HepG2 (cell line): ENCODE measurements at places on chromosomes 11 and 22. TPM values are rescaled to one million over a fixed set of nuclear protein-coding genes. Genes with fewer than 3 reads are reported as not detected.

DNA sequence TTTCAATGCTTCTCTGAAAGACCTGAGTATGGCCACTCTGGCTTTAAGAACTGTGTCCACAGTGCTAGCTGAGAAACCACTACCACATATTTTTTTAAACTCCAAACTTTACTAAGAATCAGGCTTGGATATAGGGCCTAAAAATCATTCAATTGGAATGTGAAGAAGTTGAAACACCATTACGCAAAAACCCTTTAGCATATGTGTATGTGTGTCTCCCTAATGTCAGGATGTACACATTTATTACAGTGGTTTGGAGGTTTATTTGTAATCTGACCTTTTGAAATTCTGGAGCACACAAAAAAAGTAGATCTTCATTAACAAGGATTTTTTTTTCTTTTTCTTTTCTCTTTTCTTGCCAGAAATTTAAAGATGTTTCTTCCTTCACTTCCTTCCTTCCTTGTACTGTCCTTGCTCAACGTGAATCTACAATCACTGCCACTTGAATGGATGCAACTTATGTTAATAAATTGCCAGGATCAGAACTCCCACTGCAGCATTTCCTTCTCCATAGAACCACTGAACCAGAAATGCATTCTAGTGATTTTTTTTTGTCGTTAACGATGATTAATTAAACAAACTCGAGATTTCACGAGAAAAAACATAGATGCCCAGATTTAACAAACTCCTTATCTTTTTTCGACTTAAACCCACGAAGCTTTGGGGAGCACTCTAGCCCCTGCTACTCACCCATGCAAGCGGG is 3.1 kb upstream of the ADM start:
- H3K27me3 ChIP-seq: no peaks in the 10 kb centered on the region; the same call in 2 of the 3 replicates
- H3K4me3 ChIP-seq: peak overlapping the region; percentile 82
- no peaks in the 10 kb centered on the region for H3K36me3 ChIP-seq
- H3K27ac ChIP-seq: peak overlapping the region; percentile 92
- no peak for DNase-seq

DNA sequence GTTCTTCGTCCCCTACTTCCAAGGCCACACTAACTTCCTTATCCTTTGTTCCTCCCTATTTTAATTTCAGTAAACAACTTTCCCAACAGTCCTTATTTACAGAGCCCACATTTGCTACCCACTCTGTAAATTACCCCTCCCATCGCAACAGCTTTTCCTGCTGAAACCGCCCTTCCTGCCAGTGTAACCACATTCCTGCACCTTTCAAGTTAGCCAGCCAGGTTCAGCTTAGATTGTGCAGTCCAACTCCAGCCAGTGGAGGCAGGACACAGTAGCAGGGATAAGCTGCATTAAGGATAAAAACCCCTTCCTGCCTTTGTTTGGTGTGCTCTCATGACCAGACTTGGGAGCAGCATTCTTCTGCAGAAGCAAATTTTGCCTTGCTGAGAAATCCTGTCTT is 768.3 kb upstream of the ARHGAP42 start:
- H3K4me3 ChIP-seq: no peak overlapping the region
- no peak overlapping the region for H3K27ac ChIP-seq
- no peak for DNase-seq

- DNase-seq: peak; percentile 14
- no peak overlapping the region for H3K4me3 ChIP-seq
- H3K36me3 ChIP-seq: 0 out of 3 replicates have a peak, but pooled peaks cover 6% of the 10 kb centered on the region
- no peaks in the 10 kb centered on the region for H3K27me3 ChIP-seq
- H3K27ac ChIP-seq: no peak overlapping the region
Measured at GRCh38 chr11:96188243-96189006, 154.6 kb downstream of the MAML2 start.

DNA sequence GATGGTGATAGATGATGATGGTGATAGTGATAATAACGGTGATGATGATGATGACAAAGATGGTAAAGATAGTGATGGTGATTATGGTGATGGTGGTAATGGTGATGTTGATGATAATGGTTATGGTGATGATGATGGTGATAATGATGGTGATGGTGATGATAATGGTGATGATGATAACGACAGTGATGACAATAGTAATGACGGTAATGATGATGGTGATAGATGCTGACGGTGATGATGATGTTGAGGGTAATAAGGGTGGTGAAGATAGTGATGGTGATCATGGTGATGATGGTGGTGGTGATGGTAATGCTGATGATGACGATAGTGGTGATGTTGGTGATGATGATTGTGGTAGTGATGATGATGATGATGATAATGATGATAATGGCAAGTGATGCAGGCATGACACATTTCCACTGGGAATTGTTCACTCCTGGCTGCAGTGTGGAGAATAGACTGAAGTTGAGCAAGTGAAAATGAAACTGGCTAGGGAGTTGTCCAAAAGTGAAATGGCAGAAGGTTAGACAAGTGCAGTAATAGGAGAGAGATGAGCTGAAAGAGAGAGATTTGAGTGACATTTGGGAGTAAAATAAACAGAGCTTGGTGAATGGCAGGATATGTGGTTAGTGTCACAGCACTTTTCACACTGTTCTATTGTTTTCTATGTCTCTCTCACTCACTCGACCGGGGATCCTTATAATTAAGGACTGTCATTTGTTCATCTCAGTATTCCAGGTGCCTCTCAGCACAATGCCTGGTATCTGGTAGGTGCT is 992.5 kb downstream of the OPCML start:
- no peak overlapping the region for H3K27ac ChIP-seq
- DNase-seq: no peak
- no peaks in the 10 kb centered on the region for H3K4me1 ChIP-seq
- H3K4me3 ChIP-seq: no peak overlapping the region

- H3K36me3 ChIP-seq: no peaks in the 10 kb centered on the region
- H3K27ac ChIP-seq: no peak overlapping the region
- H3K27me3 ChIP-seq: no peaks in the 10 kb centered on the region
- no peak for DNase-seq
- no peaks in the 10 kb centered on the region for H3K4me1 ChIP-seq
Measured at GRCh38 chr11:56905936-56906335, 82.8 kb upstream of the OR5AK2 start.

DNA sequence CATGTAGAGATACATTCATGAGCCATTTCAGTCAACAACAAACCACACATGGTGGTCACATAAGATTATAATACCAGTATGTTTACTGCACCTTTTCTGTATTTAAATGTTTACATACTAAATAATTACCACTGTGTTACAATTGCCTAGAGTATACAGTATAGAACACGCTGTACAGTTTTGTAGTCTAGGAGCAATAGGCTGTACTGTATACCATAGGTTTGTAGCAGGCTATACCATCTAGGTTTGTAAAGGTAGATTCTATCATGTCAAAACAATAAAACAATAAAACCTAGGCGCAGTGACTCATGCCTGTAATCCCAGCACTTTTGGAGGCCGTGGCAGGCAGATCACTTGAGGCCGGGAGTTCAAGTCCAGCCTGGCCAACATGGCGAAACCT is 1.1 kb downstream of the TRIM48 start:
- no peaks in the 10 kb centered on the region for H3K27me3 ChIP-seq
- H3K27ac ChIP-seq: no peak overlapping the region
- no peaks in the 10 kb centered on the region for H3K36me3 ChIP-seq
- H3K4me1 ChIP-seq: no peaks in the 10 kb centered on the region

The INPP5J gene
- 0.15 and 0.24 TPM in 2 replicates for total RNA-seq
